ENCODE measurements at places on chromosomes 1 and 21.
A peak's percentile ranks its signal among the peaks of the same experiment; 100 is the strongest.

DNA sequence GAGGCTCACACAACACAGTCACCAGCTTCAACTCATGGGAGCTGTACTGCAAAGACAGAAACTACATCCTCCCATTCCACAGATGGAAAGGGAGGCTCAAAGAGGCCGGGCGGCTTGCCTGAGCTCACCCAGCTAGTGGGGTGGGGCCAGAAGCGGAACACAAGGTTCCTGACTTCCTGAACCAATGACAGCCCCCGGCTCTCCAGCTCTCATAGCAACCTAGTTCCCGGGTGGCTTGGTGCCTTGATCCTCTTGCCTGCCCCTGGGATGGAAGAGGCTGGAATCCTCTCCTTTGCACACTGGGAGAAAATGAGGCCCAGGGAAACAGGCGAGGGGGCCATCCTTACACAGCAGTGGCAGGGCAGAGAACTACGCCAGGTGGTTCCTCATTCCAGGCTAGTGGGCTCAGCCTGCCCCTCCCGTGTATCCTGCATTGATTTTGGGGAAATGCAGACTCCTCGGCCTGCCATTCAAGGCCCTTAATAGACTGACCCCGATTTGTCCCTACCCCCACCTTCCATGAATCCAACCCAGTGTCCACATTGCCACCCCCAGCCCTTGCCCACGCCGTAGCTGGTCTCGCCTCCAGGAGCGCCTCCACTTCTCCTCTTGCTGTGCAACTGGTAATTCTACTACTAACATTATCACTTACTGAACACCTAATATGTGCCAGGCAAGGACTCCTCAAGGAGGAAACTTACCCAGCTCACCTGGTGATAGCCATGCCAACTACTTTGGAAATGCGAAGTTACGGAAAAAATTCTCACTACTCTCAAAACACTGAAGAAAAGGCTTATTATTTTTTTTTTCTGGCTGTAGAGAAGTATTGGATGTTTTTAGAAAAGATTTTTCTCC, 5.0 kb downstream of the RAP1GAP start:
- peak; percentile 65 for DNase-seq

GRCh38 chr1:10387677-10388386, 11.0 kb upstream of the PGD start:
- peak; percentile 89 for DNase-seq

- no peak for DNase-seq
These were observed 36.6 kb downstream of the HIVEP3 start for GRCh38 chr1:41882068-41882477.

- no peak for DNase-seq
These were observed 99.2 kb downstream of the PHTF1 start for GRCh38 chr1:113660088-113660487.

DNA sequence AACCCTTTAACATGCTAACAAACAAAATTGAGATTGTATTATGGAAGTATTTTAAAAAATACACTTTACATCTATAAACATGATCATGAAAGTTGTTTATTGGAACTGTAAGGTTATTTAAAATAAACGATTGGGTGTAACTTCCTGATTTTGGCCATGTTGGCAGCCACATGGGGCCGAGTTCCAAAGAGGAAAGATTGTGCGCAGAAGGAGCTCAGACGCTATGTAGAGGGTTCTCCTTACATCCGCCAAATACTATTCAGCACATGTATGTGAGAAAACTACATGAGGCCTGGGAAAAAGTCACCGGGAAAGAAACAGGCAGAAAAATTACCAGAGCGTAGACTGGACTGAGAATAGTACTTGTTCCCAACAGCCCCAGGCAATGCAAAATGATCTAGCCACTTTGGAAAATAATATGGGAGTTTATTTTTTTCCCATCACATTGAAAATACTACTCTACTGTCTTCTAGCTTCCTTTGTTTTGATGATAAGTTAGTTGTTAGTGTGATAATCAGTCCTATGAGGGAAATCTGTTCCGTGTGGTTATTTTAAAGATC, 35.7 kb upstream of the B3GALT2 start:
- DNase-seq = no peak

- DNase-seq = no peak
These were observed 501.5 kb downstream of the KIF26B start for GRCh38 chr1:245656189-245656717.

- no peak for DNase-seq
These were observed 104.2 kb upstream of the BARHL2 start for GRCh38 chr1:90821152-90821787.

DNA sequence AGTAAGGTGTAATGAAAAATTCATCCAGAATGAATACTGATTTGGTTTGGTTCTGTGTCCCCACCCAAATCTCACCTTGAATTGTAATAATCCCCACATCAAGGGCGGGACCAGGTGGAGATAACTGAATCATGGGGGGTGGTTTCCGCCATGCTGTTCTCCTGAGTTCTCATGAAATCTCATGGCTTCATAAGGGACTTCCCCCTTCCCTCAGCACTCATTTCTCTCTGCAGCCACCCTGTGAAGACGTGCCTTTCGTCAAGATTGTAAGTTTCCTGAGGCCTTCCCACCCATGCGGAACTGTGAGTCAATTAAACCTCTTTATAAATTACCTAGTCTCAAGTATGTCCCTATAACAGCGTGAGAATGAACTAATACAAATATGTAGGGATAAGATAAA, 5.5 kb upstream of the SYNJ1 start:
- DNase-seq = no peak

DNA sequence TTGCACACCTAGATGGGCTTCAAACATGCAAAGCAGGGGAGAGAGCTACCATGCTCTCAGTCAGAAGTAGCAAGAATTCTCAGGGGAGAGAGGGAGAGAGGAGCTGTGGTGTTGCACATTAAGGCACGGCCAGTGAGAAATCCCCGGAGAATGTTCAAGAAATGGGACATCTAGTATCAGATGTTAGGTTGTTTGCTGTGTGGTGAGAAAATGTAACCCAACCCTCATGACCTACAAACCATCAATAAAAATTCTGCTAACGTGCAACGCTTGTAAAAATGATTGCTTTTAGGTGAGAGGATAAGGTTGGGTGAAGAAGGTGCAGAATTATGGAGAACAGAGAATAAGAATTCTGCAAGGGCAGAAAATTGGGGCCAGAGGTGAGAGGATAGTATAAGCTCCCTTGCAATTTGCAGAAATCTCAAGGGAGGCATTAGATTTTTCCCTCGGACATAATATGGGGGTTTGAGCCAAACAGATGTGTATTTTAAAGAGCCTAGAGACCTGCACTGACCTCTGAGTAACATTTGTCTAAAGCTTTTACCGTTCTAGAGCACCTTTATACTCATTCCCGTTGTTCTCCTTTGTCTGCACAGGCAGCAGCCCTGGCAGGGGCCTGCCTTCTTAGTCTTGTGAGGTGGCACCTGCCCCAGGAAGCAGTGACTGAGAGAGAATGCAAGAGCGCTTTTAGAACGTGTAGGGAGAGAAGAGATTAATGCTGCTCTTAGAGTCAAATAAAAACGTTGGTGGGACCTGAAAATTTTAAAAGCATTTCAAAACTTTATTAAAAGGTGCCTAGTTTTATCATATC, 25.4 kb upstream of the KIAA0040 start:
- DNase-seq = no peak

GRCh38 chr1:63671514-63671913, 78.3 kb downstream of the PGM1 start:
- DNase-seq = no peak

- DNase-seq = no peak
These were observed 15.7 kb downstream of the IER5 start for GRCh38 chr1:181104042-181104789.

DNA sequence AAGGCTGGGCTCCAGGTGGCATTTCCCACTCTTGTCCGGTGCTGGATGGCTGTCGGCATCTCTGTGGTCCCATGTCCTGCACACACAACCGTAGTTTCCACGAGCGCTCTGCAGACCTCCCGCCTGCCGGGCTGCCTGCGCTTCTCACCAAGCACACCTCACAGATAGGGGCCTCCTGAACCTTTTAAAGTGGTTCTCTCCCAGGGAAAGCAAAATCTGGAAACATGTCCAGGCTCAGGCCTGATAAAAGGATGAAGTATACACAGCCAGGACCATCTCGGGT, 46.2 kb downstream of the CAPN9 start:
- DNase-seq = no peak
